Mesenchymal stem cell (in vitro differentiated cells and primary cell): ENCODE measurements at places on chromosomes 12 and 14.

DNA sequence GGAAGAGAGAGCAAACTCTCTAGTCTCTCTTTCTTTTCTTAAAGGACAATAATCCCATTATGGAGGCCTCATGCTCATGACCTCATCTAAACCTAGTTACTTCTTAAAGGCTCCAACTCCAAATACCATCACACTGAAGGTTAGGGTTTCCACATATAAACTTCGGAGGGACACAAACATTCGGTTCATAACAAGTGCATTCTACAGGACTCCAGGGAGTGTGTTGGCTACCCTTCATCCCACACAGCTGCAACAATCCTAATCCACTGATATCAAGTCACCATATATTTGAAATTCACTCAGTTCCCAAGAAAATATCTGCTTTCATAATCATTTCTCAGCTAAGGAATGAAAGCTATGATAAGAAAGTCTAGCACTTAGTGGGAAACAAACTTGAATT lies 265.9 kb upstream of the PLEKHG7 start:
- H3K4me3 ChIP-seq = no peak overlapping the region
- no peak for DNase-seq
- no peaks in the 10 kb centered on the region for H3K27me3 ChIP-seq
- no peak overlapping the region for H3K27ac ChIP-seq
- no peaks in the 10 kb centered on the region for H3K4me1 ChIP-seq

GRCh38 chr12:30818562-30818961 lies 63.8 kb upstream of the CAPRIN2 start:
- DNase-seq = no peak
- no peak overlapping the region for H3K27ac ChIP-seq
- peaks cover 11% of the 10 kb centered on the region for H3K4me1 ChIP-seq
- no peaks in the 10 kb centered on the region for H3K36me3 ChIP-seq
- no peaks in the 10 kb centered on the region for H3K27me3 ChIP-seq
- no peak overlapping the region for H3K4me3 ChIP-seq

DNA sequence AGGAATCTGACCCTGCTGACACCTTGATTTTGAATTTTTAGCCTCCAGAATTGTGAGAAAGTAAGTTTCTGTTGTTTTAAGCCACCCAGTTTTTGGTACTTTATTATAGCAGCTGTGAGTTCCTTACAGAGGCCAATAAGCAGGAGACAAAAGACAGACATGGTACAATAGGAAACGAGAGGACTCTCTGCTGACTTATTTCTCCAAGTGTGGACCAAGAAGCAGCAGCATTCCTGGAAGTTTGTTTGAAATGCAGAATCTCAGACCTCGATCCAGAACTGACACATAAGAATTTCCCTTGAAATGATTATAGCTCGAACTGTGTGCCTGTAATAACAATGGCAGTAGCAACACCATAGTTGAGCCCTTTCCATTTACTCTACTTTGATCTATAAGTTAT lies 31.9 kb upstream of the LUM start:
- DNase-seq = no peak
- peaks cover 1% of the 10 kb centered on the region for H3K4me1 ChIP-seq
- H3K4me3 ChIP-seq = no peak overlapping the region
- H3K27me3 ChIP-seq = no peaks in the 10 kb centered on the region
- no peaks in the 10 kb centered on the region for H3K36me3 ChIP-seq

DNA sequence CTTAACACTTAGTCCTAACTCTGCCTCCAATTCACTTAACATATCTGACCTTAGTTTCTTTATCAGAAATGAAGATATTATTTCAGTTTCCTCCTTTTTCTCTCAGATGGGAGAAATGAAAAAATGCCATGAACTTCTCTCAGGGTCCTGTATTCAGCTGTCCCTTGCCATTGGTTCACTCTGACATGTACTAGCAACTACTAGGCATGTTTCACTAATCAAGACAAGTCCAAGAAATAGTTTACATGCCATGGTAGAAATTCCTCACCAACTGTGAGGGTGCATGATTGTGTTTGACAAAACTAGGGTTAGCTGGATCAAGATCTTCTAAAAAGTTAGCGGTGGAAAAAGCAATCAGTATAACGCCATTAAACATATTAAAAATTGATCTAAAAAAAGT lies 7.0 kb upstream of the ATXN7L3B start:
- no peak overlapping the region for H3K27ac ChIP-seq
- no peak overlapping the region for H3K4me3 ChIP-seq
- H3K4me1 ChIP-seq = no peaks in the 10 kb centered on the region
- no peaks in the 10 kb centered on the region for H3K27me3 ChIP-seq

DNA sequence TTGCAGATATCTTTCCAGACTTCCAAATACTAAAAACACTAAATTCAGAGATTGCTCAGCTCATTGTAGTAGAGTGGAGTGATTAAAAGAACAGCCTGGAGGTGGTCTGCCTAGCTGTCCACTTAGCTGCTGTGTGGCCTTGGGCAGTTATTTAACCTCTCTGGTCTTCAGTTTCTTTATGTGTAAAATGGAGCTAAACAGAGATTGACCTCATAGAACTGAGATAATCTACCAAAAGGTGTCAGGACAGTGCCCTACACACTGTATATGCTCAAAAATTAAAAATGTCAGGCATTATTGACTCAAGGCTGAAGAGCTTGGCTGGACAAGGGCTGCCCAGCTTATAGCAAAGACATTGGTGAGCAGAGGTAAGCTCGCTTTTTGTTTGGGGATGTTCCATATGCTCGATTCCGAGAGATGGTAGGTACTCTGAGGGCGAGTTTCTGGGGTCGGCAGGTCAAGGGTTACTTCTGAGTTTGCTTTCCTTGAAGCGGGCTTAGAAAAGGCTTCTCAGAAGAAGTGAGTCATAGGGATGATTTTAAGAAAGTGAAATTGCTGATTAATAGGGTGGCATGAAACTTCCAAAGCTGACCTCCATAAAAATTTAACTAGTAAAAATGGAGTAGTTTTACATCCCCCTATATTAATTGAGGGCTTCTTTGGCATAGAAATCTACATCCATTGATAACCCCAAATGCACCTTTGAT lies 107.5 kb downstream of the GPATCH2L start:
- no peak overlapping the region for H3K4me3 ChIP-seq
- DNase-seq = no peak
- H3K27ac ChIP-seq = no peak overlapping the region
- no peaks in the 10 kb centered on the region for H3K36me3 ChIP-seq

DNA sequence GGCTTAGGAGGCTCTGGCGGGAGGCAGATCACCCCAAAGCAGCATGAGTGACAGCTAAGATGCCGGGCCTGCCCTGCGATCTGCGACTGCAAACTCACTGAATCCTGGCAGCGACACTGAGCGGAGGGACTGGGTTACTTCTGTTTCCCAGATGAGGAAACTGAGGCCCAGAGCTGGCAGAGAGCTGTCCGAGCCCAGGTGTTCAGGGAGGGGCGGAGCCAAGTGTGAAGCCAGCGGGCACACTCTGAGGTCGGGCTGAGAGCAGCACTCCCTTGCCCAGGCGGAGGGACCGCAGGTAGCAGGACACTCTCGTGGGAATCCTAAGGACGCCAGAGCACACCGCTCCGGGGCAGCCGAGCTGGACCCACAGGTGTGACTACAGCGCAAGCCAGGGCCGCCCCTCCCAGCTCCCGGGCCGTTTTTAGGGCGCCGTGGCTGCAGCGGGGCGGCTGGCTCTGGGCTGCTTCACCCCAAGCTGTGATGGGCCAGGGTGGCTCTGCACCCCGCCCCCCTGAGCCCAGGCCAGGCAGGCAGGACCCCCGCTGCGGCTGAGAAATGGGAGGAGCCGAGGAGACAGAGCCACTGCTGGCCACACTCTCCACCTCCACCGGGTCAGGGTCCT lies 27.4 kb downstream of the MMP17 start:
- no peaks in the 10 kb centered on the region for H3K36me3 ChIP-seq
- no peak overlapping the region for H3K27ac ChIP-seq
- peaks cover 42% of the 10 kb centered on the region for H3K27me3 ChIP-seq
- H3K4me1 ChIP-seq = peaks cover 18% of the 10 kb centered on the region
- no peak overlapping the region for H3K4me3 ChIP-seq

GRCh38 chr14:92341791-92342190 lies 18.8 kb downstream of the SLC24A4 start:
- DNase-seq = no peak
- H3K27ac ChIP-seq = no peak overlapping the region
- H3K27me3 ChIP-seq = peaks cover 5% of the 10 kb centered on the region
- no peaks in the 10 kb centered on the region for H3K4me1 ChIP-seq
